ENCODE measurements at places on chromosomes 2 and 18.

GRCh38 chr2:105184420-105184819 is 57.1 kb upstream of the GPR45 start:
- no peak for DNase-seq

DNA sequence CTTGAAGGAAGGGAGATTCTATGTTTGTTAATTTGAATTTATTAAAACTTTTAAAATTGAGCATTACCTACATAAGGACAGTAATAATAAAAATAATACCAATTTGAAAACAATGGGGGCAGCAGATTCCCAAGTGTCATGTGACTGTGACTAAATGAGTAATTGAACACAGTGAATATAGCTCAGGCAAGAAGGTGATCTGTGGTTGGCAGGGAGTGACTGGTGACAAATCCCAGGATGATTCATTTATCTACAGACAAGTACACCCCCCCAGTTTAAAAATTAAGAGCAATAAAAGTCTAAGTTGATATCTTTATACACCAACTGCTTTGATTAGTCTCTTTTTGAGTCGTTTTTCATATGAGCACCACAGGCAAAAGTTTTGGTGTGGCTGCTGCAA is 299.5 kb downstream of the ARHGAP15 start:
- DNase-seq, result no peak

DNA sequence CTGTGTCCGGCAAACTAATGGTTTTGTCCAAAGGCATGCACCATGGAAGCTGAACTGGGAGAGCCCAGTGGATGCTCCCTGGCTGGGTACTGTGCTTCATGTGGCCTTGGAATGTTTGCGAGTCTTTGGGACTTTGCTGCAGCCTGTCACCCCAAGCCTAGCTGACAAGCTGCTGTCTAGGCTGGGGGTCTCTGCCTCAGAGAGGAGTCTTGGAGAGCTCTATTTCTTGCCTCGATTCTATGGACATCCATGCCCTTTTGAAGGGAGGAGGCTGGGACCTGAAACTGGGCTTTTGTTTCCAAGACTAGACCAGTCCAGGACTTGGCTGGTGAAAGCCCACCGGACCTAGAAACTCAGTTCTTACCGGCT is 1.7 kb downstream of the MARS2 start:
- DNase-seq, result no peak

DNA sequence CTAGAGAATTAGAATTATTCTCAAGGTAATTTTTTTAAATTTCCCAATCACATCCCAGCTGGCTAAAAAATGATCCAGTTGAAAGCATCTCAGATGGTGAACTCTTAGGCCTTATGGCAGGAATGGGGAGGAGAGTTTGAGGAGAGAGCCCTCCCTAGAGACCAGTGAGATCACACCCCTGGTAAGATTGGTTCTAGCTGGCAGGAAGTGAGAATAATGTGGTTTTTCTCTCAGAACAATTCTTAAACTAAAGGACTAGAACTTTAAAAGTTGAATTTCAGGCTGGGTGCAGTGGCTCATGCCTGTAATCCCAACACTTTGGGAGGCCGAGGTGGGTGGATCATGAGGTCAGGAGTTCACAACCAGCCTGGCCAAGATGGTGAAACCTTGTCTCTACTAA is 120.2 kb downstream of the MYO3B start:
- no peak for DNase-seq

DNA sequence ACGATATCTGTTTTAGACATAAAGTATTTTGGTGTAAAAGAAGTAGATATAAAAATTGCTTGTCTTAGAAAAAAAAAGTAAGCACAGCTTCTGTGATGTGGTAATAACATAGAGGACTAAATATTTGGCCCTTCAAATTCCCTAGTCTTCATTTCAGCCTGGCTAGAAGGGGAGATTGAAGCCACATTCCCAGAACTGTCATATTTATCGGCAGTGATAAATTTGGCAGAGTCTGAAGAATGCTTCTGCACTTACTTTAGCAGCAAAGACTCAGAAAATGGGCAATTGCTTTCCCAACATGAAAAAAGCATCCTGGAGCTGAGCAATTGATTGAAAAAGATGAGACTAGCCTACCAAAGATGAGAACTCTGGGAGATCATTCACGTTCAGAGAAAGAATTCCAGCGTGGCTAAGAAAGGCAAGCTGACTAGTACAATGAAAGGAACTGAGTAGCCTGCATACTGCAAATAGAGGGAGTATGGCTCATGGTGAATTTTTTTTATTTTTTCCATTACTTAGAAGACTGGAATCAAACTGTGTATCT is 278.7 kb upstream of the KLHL29 start:
- DNase-seq, result no peak
